ENCODE measurements at places on chromosomes 5 and 9.
A peak's percentile ranks its signal among the peaks of the same experiment; 100 is the strongest.

DNA sequence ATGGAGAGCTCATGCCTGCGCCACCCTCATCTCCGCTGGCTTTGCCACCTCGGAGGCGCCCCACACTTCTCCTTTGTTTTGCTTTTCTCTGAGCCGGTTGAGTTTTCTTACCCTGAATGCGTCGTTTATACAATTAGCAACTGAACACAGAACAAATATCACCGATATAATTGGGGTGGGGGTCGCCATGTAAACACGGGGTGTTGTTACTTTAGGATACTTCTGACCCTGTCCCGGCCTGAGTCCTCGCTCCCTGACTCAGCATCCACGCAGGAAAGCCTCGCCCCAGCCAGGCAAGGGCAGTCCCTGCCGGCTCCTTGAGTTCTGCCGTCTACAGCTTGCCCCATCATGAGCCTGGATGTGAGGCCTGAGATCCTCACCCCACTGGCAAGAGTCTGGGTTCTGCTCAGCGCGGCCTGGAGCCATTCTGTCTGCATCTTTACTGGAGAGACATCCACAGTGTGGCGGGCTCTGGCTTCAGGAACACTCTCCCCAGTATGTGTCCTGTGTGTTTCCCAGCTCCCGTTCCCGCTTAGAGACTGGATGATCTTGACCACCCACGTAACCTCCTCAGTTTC lies 5.5 kb downstream of the NKX2-5 start:
- DNase-seq, result no peak

DNA sequence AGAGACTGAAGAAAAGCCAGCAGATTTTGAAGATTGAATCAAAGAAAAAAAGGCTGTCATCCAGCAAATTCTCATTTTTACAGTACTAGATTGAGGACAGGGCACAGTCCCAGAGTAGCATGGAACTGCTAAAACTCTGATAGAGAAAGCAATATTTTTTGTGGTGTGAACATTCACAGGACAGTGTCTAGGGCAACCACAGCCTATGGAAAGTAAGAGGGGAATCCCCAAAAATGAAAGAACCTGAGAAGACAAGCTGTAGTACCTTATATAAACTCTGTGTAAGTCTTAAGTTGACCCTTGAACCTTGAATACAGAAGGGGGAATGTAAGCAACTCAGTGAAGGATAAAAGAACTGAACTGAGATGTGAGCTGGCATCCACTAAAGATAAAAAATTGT lies 540.3 kb downstream of the HINT1 start:
- DNase-seq, result no peak

DNA sequence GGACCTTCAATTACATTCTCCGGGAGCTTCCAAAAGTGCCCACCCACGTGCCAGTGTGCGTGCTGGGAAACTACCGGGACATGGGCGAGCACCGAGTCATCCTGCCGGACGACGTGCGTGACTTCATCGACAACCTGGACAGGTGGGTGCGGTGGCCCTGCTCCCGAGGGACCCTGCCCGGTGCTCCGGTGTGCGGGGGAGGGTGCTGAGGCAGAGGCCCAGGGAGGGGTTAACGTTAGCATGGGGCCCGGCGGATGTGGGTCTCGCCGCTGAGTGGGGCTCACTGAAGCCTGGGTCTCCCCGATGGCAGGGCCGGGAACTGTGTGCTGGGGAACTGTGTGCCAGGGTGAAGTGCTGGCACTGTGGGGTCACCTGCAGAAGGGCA lies 10.6 kb upstream of the AJM1 start:
- DNase-seq, result no peak

DNA sequence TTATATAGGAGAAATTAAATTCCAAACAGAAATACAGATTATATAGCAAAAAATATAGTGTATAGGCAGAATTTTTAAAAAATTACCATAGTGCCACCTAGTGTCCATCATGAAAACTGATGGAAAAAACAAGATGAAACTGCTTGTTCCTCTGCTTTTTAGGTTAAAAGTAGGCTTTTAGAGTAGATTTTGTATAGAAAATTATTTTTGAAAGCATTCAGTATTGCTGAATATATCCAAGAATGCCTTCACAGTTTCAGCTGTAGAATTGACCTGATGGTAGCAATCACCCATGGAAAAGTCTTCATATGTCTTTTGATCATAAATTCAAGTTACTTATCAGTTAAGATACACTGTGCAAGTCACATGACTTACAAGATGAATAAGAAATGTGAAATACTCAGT lies 19.7 kb downstream of the RIOK2 start:
- no peak for DNase-seq

DNA sequence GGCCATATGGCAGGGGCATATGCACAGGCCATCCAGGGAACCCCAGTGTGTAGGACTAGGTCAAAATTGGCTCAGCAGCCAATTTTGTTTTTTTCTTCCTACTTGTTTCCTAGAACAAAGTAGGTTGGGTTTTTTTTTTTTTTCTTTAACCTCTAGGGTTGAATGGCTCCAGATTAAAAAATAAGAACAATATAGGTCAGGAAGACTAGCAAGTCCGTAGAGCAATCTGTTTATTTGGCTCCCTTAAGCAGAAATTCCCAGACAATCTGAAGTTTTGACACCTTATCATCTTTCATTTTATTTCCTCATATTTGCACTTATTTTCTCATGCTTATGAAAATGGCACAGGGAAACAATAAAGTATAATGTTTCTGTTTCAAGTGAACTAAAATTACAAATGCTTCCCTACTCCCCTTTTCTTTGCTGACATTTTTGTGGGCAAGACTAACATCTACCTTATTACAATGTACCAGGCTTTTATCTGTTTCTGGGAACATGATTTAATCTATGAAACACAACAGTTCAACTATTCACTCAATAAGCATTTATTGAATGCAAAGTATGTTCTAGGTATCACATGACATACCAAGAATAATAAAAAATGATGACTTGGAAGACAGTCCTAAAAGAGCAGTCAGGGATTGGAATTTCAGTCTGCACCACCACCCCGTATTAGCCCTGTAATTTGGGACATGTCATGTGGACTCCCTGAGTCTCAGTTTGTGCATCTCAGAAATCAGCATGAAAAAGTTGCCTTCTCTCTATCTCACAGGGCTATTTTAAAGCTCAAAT lies 30.5 kb downstream of the TLR4 start:
- peak; percentile 36 for DNase-seq

DNA sequence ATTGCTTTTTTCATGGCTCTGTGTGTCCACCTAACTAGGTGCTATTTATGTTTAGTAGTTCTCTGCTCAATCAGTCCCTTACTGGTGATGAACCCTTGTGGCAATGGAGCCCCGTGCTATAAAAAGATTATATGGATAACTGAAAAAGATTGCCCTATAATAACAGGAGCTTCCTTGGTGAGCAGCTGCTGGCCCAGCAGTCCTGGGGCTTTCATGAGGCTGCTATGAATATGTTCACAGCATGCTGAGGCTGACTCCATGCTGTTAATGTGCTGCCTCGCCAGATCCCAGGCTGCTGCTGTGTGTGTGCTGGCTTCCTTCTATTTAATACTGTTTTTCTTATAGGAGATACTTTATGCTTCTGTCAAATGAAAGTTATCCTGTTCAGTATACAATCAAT lies 357.5 kb downstream of the TAF11L14 start:
- no peak for DNase-seq
